Activated CD4-positive, alpha-beta T cell treated with anti-CD3 and anti-CD28 coated beads, Interleukin-2, Interleukin-6, amounts not matched to agents 100 ng/mL and 50 ng/mL, durations not matched to agents 16 hours and 8 hours (primary cell): ENCODE measurements at places on chromosomes 7 and 10.
A peak's percentile ranks its signal among the peaks of the same experiment; 100 is the strongest.

DNA sequence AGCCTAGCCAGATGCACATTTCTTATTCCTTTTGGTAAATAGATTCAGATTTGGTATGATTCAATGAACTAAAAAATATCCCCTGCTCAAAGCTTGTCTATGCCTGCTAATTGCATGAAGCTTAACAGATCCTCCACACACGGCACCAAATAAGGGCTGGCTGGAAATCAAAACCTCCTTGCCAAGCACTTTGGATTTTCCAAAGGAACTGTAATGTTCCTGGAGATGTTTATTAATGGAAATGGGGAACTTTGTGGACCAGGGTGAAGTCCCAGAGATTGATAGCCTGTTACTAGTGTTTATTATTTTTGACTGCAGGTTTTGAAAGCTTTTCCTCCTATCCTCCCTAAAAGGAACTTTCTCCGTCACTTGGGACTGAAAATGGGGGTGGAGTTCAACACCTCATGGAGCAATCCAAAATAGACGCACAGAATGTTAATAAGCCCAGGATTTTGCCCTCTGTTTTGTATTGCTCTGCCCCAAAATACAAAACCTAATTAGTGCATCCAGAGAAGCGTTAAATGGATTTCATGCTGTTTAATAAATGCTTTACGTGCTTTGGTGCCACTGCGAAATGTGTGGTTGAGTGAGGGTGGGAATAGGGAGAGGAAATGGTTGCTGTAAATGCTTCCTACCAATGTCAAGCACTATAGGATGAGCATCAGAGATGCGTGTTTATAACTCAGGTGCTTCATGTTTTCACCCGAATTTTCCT is 1027.7 kb downstream of the LRMDA start:
- DNase-seq = no peak

DNA sequence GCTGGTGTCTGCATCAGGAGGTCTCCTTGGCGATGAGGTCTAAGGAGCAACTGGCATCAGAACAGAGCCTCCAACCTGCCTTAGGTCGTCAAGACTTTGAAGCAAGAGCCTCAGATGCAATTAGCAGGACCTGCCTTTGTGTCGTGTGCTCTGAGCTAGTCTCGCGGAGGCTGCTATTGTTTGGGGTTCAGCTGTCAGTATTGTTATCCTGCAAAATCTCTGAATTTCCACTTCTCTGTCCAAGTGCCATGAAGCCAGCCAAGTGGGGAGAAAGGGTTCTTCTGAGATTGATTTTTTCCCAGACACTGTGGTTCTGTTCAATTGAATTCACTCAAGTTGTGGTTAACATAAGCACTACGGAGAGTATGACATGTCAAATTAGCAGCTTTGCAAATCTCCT is 78.7 kb downstream of the ADARB2 start:
- DNase-seq = no peak

- no peak for DNase-seq
These were observed 5.4 kb downstream of the COL13A1 start for GRCh38 chr10:69807122-69807521.

DNA sequence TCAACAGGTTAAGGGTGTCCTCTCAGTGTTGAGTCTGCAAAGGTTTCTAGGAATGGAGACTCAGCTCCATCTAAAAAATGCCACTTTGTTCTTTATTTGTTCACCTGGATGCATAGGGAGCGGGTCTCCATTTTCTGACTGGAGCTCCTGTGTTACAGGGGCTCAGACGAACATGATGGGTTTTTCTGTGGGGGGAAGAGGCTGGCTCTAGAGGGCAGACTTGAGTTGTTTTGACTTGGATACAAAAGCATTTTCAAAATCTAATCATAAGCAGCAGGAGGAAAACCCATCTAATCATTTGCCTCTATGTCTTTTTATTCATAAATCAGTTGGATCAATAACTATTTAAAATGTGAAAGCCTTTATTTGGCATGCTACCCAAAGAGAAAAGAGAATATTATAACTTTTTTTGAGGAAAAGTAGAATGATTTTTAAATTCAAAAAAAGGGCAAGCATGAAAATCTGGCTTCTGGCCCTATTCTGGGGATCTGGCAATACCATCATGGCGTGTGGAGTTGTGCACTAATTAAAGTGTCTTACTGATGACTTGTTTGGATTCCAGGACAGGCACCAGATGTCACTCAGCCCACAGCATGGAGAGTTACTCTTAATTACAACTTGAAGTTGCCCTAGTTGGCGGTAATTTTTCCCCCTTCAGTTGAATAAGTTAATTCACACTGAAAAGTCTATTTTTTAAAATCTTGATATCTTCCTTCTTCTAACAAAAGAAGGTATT is 594.9 kb downstream of the REEP3 start:
- DNase-seq = peak; percentile 8

DNA sequence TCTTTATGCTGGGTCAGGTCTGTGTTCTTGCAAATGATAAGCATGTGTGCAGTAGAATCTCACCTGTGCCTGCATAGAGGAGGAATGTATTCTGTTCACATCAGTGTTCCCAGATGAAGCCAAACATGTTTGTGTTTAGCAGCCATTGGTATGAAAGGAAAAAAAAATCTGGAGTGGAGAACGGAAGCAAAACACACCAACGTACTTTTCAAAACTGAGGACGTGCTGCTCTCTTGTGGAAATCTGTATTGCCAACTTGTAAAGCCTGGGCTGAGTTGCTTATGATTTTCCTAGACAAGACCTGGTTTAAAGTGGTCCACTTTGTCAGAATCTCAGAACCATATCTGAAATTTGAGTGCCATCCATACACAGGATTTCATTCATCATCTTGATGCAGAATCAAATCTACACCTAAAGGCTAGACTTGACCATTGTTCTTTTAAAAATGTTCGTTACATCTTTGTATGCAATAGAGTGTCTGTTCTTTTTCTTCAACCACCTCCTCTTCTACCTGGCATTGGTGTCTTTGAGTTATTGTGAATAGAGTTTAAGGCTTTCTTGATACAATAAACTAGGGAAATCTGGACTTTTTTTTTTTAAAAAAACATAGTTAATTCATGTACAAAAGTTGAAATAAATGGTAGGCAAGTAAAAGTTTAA is 367.7 kb downstream of the PHF14 start:
- DNase-seq = peak; percentile 5

DNA sequence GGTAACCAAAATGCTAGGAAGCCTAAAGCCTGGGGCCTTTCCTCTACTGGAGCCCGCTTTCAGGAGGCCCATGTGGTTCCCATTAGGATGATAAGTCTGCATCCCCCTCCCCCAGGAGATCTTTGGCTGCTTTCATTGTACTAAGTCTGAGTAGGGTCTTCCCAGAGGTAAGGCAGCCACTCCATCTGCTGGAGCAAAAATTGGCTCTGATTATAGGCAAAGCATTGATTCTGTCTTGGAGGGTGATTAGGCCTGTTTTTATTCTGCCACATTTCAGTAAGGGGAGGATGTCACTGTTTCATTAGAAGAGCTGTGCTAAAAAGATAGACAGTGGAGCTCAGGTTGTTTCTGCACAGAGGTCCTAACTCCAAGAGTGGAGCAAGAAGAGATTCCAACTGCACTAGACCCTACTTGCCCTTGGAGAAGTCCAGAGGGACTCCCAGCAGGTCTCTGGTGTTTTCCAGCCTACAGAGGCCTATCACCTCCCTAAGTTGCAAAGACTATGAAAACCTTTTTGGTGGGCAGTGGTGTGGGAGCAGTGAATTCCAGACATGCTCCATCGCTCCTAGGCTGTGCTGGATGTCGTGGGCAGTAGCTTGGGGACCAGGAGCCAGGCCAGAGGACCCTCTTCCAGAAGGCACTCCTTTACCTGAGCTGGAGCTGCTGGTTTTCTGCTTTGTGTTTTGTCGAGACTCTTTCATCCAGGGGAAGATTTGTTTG is 7.1 kb upstream of the HOXA2 start:
- DNase-seq = no peak

GRCh38 chr10:121106611-121107010 is 255.4 kb downstream of the WDR11 start:
- no peak for DNase-seq

DNA sequence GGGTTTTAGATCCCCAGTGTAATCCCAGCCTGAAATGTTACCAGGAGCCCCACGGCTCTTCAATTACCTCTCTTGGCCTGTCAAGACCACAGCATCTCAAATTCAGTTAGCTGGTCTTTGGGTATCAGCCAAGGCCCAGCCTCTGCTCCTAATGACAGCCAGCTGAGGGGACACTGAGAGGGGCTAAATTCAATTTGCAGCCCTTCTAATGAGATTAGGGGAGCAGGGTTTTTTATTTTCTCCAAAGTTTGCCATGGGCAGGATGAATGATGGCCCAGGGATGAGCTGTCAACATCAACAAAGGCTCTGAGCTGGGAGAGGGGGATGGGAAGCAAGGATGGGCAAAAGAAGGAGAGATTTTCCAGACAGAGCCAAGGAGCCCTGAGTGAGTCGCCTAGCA is 116.8 kb upstream of the TBX20 start:
- DNase-seq = no peak

GRCh38 chr10:133297504-133297903 is 11.2 kb downstream of the TUBGCP2 start:
- no peak for DNase-seq

DNA sequence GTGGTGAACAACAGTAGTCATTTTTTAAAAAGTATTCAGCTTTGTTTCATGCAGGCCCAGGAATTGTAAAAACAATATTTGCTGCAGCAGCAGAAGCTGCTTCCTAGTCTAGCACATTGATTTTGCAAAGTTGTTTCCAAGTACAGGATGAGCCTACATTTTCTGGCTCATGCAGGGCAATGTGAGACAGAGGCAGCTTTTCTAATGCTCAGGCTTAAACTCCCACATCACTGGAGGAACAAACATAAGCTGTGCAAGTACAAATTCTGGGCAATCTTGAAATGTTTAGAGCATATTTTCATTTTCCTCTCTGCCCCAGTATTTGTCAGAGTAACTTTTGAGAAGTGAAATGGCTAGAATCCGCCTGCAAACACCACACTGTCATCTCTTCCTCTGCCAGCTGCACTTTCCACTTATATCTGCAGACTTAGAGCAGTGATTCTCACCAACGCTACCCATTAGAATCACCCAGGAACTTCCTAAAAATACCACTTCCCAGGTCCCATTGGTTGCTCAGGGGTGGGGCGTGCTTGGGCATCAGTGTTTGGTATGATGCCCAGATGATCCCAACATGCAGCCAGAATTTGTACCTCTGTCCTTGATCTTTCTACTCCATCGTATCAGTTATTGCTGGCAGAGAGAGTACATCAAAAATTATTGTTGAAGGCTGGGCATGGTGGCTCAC is 304.1 kb upstream of the LRGUK start:
- no peak for DNase-seq

GRCh38 chr10:71038091-71038633 is 149.8 kb upstream of the PCBD1 start:
- no peak for DNase-seq

DNA sequence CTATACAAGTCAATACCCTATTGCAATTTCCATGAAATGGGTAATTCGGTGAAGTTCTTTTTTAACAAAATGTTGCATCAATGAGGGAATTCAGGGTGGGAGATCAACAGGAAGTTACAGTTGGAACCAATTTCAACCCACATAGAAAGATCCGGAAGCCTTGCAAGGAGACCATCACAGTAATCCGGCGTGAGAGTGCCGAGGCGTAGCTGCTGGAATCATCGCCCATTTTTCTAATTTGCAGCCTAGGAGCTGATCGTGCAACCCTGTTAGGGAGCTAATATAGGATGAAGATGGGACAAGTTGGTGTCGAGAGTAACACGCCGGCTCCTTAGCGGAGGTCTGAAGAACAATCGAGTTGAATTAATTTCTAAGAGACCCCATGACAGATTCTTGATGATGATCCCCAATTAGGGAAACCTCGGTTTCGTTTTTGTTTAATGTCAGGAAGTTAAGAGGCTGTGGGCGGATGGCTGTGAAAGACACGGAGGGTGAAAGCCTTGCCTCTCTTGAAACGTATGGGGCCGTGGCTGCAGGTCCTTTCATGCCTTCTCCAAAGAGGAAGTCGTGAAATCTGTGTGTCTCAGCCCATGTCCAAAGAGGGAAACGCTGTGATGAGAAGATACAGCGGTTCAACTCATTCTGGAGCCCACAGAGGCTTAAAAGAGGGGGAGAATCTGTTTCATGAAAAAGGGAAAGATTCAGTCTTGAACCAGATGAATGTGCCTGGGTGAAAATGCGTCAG is 51.2 kb upstream of the CARD11 start:
- DNase-seq = peak; percentile 67
